ENCODE measurements at places on chromosomes 7 and 10.

- no peak for DNase-seq
Measured at GRCh38 chr10:70140297-70140696, 6.2 kb downstream of the TYSND1 start.

DNA sequence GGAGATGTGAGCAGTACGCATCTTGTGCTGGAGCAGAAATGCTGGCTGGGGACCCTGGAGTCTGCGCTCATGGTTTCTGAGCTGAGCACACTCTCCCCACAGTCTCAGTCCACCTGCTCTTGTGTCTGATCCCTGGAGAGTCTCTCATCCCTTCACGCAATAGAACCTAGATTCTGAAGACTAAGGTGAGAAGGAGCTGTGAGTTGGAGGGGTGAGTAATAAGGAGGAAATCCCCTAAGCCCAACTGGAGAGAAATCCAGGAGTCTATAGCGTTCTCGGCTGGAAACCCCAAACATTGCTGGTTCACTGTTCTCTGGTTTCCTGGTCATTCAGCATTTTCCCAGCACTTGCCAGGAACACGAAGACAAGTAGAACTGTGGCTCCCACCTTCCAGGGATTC, 68.3 kb upstream of the SMNDC1 start:
- no peak for DNase-seq

- DNase-seq, result no peak
Measured at GRCh38 chr10:68074031-68074774, 880 bp downstream of the HERC4 start.

- no peak for DNase-seq
Measured at GRCh38 chr7:47543714-47544113, 38.2 kb downstream of the TNS3 start.

DNA sequence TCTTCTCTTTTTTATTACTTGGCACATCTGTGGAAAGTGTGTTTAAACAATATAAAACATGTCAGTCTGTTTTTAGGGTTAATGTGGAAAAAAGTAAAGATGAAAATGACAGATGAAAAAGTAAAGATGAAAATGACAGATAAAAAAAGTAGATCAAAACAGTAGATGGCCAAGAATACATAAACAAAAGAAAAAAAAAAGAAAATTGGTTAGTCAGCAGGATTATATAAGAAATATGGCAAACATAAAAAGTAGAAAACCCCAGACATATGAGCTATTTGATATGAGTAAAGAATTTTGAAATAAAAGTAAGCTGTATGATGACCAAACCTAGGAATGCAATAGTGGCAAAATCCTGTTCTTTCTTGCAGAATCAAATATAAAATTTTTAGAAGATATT, 365.7 kb upstream of the AKR1E2 start:
- no peak for DNase-seq

GRCh38 chr7:109101332-109101731, 531.7 kb downstream of the DNAJB9 start:
- DNase-seq, result no peak

- DNase-seq, result no peak
Measured at GRCh38 chr7:55223023-55223422, 142.1 kb upstream of the LANCL2 start.

GRCh38 chr7:27130540-27131389, at the start of gene HOXA4:
Gene HOXA4 (minus strand): TSS chr7:27130757. CDS start chr7:27130733, 24 bp downstream.
- DNase-seq, result peak; percentile 66

GRCh38 chr7:91083855-91084644, 180.2 kb upstream of the FZD1 start:
- DNase-seq, result no peak

DNA sequence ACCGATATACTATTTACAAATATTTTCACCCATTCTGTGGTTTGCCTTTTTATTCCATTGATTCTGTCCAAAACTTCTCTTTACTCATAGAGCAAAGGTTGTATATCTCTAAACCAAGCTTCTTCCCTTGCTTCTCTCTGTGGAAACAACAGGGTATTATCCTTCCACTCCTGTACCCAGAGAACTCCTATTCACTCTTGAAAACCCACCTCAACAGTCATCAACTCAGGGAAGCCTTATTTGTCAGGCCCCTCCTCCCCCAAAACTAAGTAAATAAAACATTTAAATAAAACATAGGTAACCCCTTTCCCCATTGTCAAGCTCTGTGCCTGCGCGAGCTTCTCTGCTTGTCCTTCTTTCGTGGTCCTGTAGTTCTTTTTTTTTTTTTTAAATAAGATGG, 44.6 kb downstream of the GTF2IRD1 start:
- no peak for DNase-seq

- no peak for DNase-seq
Measured at GRCh38 chr10:131814567-131815265, 86.1 kb upstream of the PPP2R2D start.

DNA sequence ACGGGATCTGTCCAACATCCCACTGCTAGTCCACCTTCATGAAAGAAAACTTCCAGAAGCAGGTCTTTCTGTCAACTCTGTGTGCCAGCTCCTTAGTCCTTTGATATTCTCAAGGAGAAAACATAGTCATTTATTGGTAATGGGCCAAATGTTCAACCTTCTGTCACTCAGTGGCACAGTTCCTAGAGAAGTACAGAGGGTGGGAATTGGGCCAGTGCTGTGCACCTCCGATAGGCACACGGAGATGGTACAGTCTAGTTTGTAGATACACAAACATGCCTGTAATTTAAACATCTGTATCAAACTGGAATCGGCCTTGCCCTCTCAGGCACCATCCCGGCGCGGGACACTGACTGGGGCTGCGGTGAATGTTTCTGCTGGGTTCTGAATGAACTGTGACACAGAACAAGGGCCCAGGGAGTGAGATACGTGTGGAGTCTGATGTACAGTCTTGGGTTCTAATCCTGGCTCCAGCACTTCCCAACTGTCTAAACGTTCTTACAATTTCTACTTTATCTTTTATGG, 213.9 kb upstream of the SHH start:
- no peak for DNase-seq

DNA sequence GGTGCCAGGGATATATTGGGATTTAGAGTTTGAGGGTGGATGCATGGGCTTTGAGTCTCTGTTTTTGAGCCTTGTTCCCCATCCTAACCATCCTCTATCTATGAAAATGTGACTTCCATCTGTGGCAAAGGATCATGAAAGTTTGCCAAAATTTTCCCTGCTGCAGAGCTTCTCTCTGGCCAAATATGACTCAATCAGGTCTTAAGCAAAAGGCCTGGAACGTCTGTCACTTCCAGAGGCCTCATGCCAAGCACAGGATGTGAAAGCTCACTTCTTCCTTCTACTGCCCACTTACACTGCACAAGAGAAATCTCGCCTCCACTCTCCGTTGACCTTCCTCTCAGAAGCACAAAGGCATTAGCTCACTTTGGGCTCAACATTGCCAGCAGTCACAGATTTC, 696.9 kb upstream of the NRP1 start:
- no peak for DNase-seq

- no peak for DNase-seq
Measured at GRCh38 chr7:4715410-4715776, 33.3 kb downstream of the FOXK1 start.

DNA sequence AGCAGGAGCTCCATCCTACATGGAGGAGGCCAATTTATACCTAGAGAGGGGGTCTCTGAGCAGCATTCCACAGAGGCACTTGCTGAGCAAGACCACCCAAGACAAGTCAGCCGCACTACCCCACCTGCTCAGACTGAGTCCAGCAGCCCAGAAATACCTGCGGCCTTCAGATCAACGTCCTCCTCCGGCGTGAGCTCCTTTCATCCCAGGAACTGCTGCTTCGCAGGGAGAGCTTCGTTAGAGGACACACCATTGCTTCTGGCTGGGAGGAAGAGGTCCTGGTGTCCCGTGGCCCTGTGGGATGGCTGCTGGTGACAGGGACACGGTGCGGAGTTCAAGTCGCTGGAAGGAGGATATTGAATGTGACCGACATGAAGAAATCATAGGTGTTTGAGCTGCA, 216.9 kb upstream of the PPP2R2D start:
- no peak for DNase-seq

DNA sequence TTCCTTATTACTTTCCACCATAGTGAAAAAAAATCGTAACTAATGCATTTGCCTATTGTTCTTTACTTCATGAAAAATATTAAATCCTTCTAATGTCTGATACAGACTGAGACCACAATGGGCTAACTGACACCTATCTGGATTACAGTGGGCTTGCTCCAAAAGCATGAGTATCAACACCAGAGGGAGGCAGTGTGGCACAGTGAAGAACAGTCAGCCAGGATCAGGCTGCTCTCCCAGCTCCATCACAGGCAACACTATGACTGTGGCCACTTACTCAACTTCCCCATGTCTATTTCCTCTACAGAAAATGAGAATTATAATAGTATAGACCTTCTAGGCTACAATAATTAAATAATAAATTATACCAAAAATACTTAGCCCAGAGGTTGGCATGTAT, 97.2 kb downstream of the SLC25A13 start:
- DNase-seq, result no peak

- no peak for DNase-seq
Measured at GRCh38 chr7:33792547-33793105, 112.7 kb upstream of the BMPER start.

DNA sequence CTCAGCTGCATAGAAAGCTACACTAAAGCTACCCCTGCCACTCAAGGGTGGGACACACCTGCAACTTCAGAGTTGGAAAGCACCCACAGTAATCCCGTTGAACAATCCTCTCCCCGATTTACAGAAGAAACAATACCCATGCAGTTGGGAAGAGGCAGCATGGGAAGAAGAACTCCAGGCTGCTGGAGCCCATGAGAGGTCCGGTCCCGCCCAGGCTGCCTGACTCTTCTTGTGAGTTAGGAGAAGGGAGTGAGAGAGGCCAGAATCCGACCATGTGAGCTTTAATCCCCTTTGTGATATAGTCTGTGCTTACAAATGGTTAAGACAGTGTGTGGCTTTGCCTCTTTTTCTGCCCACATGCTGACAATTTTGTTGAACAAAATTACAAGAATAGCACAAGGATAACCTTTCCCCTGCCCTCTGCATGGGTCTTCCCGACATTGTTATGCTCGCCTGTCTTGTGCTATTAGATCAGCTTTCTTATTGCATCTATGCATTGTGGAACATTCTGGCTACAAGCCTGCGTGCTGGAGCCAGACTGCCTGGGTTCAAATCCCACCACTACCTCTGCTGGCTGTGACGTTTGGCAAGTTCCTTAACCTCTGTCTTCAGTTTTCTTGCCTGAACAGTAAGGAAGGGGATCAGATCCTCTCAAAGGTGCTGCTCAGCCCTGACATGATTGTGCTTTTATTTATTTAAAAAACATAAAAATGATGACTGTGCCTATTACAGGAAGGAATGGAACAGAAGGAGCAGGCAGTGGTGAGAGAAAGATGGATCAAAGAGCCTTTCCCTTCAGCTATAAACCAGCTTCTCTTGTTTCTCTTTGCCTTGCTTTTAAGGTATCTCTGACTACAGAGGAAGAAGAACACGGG, 56.0 kb downstream of the BPGM start:
- no peak for DNase-seq

- no peak for DNase-seq
Measured at GRCh38 chr7:113100121-113100603, 13.5 kb upstream of the GPR85 start.

DNA sequence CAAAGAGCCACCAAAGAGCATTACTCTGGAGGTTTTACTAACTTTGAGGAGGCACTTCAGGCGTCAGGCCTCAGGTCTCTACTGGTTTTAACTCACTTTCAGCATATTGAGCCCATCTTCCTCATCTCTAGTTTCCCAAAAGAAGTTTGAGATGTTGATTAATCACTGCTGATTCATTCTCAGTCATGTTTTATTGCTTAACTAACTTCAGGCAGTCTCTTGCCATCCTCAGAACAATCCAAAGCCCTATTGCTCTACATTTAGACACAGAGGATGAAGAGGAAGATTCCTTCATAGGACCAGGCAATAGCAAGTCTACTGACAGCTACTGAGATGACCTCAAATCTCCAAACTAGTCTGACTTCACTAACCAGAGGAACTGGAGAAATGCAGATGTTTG, 39.1 kb upstream of the BET1 start:
- no peak for DNase-seq

DNA sequence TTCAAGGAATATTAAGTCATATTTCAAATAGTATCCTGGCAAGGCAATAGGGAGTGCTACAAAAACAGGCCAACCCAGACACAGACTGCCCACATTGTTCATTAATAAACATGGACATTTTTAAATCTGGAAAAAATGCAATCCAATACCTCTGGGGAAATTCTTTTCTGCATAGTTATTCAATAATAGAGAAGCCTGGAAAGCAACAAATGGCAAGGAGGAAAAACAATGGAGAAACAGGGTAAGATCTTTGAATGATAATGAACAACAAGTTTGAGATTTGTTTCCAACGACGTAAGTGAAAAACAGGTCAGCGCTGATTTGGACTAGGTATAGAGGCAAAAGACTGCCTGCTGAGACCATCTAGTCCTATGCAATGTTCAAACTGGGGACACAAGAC, 44.7 kb upstream of the ZNF800 start:
- DNase-seq, result no peak

DNA sequence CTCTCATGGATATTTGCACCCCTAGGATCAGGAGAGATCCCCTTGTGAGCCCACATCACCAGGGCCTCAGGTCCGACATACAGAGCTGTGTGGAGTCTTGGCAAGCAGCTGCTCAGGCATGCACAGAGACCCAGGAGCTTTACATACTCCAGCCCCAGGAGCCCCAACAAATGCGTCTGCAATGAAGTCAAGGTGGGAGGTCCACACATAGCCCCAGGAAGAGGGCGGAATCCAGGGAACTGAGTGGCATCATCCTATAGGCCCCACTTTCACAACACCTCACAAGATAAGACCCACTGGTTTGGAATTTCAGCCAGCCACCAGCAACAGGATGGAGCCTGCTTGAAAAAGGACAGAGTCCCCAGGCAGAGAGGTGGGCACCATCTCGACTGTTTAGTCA, 106.7 kb downstream of the LSMEM1 start:
- DNase-seq, result no peak

DNA sequence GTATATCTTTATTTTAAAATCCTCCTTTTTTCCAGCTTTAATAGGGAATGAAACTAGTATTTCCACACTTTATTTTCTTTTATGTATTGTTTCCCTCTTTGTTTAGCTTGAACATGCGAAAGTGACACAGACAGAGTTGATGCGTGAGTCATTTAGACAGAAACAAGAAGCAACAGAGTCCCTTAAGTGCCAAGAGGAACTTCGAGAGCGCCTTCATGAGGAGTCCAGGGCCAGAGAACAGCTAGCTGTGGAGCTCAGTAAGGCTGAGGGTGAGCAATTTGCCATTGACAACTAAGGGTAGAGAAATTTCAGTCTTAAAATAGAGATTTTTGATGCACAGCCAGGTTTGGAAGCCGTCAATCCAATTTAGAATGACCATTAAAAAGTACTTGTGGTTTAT, 73.1 kb downstream of the CYP51A1 start:
- no peak for DNase-seq

DNA sequence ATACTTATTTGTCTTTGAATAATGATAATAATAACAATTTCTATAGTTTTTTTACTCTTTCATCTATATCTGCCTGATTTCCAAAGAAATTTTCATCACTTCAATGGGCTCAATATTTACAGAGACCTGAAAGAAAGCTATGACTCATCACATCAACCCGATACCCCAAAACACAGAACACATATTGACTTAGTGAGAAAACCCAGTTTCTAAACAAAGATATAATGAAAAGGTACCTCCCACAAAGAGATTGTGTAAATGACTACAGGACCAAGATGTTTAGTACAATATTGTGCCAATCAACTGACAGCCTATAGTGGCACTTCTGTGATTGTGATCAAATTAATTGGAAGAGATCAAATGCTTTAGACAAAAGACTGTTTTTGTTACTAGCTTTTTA, 133.9 kb downstream of the PCDH15 start:
- DNase-seq, result no peak

- DNase-seq, result no peak
Measured at GRCh38 chr7:27083646-27084045, 12.2 kb downstream of the HOXA1 start.

- DNase-seq, result no peak
Measured at GRCh38 chr7:67875558-67875957, 878.9 kb downstream of the TYW1 start.
